ENCODE measurements at places on chromosomes 2 and 18. TPM values are rescaled to one million over a fixed set of nuclear protein-coding genes. Genes with fewer than 3 reads are reported as not detected.

MEIS1 gene
- 20.7 TPM for total RNA-seq

- no peak for DNase-seq
These were observed 143.0 kb downstream of the ABCA12 start for GRCh38 chr2:214995409-214995808.

GRCh38 chr2:151918308-151918707, 90.1 kb upstream of the ARL5A start:
- DNase-seq, result no peak

SEMA4F gene
- 15.3 TPM for total RNA-seq

DNA sequence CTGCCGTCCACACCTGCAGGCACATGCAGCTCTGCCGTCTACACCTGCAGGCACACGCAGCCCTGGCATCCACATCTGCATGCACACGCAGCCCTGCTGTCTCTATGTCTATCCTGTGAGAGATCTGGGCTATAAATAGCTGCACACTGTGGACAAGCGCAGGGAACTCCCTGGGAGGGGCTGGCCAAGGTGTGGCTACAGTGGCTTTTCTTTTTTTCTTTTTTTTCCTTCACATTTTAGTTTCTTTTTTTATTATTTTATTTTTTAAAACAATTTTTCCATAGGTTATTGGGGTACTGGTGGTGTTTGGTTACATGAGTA, 42.0 kb downstream of the TMEM182 start:
- no peak for DNase-seq

FSHR gene
- not detected for total RNA-seq

DNA sequence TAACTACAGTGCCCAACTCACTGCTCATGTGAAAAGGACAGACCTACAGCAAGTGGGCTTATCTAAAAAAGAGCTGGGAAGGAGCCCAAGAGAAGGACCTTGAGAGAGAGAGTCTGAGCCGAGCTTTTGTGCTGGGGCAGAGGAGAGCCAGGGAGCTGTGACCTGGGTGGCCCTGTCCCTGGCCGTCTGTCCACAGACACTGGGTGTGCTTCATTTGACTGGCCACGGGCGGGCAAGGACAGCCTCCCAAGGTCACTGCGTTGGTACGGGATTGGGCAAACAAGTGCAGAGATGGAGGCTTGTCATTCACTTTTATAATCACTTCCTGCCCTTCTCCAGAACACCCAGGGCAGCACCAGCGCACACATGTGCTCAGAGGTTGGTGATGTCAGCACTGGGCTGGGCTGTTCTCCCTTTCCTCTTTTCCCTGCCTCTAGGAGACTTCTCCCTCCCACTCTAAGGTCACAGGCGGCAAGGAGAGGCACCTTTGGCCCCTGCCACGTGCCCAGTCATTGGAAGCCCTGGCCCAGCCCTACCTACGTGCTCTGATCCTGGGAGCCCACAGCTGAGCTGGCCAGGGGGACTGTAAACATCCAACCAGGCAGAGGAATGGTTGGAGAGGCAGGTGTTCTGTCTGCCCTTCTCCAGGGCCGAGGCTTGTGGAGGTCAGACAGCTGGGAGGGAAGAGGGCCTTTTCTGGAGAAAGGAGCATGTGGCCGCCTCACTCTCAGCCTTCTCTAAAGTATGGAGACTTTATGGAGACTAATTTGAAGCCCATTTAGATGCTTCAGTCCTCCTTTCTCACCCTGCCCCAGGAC, 6.4 kb upstream of the PSD4 start:
- no peak for DNase-seq

DNA sequence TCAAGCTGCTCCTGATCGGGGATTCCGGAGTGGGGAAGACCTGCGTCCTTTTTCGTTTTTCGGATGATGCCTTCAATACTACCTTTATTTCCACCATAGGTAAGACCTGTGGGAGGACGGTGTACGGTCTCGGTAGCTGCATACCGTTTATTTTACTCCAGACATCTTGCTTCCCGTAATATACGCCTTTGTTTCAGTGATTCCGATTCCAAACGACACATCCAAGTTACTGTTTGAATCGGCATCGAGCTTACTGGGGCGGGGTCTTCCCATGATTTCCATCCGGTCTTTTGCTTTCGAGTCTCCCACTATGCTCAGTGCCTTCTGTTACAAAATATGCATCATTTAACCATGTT, 731 bp downstream of the RAB10 start:
- DNase-seq, result no peak

DNA sequence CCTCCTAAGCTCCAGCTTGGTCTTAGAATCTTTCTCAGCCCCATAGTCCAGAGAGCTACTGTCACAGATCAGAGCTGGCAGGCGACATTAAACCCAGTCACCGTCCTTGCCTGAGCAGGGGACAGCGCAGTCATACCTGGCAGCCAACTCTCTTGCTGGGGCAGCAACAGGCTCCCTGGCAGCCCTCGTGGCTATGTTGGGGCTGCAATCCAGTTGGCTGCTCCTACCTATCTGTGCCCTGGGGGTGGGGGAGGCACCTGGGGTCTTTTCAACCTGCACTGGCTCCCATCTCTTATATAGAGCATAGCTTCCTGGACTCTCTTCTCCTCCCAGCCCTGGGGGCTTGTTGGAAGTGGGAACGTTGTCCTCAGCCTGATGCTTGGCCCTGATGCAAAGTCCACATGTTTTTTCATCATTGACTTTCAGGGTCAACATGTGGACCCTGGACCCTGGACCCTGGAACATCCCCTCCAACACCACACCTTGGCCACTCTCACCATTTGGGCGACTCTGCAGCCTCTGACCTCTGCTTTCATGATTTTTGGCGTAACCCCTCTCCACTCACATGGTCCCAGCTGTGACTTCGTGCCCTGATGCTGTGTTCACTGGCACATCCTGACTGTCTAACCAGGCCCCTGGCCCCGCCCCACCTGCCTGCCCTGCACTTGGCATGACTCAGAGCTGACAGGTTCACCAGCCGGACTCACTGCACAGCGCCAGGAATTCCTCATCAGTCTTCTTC, 45.6 kb downstream of the ATOH8 start:
- no peak for DNase-seq

PFN4 gene
- 0.47 TPM for total RNA-seq

CFAP65 gene
- total RNA-seq, result 0.16 TPM

CCL20 gene
- total RNA-seq, result not detected

DNA sequence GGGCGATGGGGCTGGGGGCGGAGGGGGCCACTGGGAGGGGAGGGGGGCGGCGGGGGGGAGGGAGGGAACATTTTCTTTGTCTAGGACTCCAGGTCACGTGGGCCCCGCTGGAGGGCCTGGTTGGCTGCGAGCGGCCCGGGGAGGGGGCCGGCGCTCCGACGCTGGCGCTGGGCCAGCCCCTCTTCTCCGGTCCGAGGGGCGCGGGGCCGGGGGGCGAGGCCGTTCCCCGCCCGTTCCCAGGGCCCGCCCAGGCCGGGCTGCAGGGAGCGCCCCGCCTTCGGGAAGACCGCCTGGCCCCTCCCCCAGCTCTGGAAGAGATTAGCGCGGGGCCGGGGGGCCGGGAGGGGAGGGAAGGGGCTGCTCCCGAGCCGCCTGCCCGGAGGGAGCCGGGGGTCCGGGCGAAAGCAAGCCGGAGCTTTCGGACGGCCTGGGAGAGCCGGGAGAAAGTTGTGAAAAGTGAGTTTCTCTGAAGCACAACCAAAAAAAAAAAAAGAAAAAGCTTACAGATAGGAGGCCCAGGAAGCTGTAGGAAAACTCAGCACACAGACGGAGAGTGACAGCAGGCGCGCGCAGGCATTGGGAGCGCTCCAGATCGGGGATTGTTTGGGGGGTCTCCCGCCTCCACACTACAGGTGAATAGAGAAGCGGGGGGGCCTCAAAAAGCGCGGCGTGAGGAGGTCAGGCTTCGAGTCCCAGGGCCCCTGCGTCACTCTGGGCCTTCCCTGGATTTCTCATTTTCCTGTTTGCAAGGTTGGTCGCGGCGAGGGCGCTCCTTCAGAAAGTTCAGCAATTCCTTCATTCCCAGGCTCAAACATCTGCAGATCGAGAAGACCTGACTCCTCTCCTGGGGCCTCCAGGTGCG, 84.1 kb upstream of the POMC start:
- DNase-seq, result no peak

DNA sequence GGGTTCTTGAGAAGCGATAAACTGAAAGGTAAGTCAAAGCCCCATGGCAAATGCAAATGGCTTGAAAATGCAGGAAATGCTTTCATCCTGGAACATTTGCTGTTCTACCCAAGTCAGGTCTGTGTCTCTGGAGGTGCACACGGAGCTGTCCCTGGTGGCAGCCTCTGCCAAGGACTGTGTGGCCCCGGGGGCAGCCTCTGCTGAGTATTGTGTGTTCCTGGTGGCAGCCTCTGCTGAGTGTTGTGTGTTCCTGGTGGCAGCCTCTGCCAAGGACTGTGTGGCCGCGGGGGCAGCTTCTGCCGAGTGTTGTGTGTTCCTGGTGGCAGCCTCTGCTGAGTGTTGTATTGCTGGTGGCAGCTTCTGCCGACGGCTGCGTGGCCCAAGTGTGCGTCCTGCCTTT, 135.6 kb upstream of the ALKAL2 start:
- no peak for DNase-seq

- no peak for DNase-seq
These were observed 131.0 kb upstream of the CTDP1 start for GRCh38 chr18:79548621-79548985.

Measured in occipital lobe (tissue), 3 donors.